ENCODE measurements at places on chromosomes 13 and 19.

GRCh38 chr13:85659493-85659892 lies 139.7 kb downstream of the SLITRK6 start:
- DNase-seq = peak; percentile 11

DNA sequence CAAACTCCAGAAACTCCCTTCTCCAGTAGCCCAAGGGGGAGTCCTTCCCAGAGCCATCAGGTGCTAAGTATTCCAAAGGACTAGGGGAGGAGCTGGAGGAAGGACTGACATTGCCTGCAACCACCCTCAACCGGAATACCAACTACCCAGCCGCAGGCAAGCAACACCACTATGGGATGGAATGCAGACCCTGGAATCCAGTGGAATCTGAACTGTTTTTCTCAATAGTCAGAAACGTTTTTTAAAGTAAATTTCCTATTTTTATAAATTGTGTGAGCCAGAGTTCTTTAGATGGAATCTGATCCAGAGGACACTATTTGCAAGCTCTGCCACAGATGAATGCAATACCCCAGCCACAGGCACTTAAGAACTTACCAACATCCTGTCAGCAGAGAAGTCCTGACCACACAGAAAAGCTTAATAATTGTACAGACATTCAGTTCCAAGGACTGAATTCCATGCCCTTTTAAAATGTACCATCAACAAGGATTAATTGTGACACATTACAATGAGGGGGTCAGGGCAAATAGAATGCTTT lies 92.1 kb downstream of the USP12 start:
- DNase-seq = peak; percentile 73

- DNase-seq = no peak
These were observed 56.7 kb upstream of the C1QTNF9B start for GRCh38 chr13:23953860-23954512.

DNA sequence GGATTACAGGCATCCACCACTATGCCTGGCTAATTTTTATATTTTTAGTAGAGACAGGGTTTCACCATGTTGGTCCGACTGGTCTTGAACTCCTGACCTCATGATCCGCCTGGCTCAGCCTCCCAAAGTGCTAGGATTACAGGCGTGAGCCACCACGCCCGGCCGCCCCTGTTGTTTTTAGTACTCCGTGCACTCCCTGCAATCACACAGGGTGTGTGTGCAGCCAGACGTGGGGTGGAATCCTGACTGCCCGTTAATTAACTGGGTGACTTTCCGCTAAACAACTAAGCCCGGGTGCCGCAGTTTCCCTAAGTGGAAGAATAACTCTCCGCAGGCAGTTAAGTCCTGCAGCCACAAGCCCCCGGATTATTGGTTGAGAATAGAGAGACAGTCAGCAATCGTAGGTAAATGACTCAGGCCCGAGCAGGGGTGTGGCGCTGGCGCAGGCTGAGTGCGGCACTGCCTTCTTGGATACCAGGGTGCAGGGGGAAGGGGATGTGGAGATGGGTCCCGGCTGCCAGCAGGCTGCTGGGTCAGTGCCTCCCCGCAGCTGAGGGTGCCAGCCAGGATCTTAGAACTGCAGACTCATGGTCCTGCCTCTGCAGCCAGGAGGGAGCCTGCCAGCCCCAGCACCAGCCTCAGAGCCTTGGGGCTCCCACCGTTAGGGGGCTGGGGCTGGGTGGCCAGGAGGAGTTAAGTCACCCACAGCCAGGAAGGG lies 6.1 kb upstream of the FXYD3 start:
- DNase-seq = no peak

GRCh38 chr13:31440132-31440531 lies 240.4 kb downstream of the B3GLCT start:
- DNase-seq = no peak

All from cardiac fibroblast (primary cell).